SHP77 (cell line): ENCODE measurements at places on chromosomes 5 and 9.

- no peak for DNase-seq
These were observed 10.3 kb upstream of the FAT2 start for GRCh38 chr5:151601391-151601790.

DNA sequence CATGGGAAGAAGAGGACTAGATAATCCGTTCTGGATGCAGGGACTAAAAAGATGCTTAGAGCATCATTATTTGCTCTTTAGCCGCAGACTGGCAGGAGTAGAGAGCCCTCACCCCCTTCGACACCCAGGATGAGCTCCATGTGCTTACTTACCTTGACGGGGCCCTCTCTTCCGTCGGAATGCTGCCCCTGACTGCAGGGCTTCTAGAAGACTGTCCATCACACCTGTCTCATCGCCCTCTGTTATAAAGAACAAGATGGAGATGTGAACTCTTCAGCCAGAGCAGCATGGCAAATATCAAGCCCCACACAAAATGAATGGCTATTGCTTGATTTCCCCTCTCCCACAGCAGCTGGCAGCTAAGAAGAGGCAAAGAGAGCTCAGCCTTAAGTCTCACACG, 35.1 kb downstream of the PCDHGC5 start:
- DNase-seq: no peak

DNA sequence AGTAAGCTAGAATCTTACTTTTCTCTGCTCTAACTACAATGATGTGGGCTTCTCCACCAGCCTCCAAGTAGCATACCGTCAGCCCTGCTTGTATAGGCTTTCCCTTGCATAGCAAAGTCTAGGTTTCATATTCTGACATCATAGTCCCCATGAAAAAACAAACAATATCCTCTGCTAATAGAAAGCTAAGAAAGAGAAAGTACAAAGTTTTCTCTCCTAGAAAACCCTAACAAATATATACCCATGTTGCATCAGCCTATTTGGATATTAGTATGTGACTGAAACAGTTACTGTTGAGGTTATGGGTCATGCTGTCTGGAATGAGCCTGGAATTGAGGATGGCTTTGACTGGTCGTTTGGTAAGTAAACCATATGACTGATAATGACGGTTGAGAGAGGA, 1696.0 kb downstream of the MAT2B start:
- no peak for DNase-seq

DNA sequence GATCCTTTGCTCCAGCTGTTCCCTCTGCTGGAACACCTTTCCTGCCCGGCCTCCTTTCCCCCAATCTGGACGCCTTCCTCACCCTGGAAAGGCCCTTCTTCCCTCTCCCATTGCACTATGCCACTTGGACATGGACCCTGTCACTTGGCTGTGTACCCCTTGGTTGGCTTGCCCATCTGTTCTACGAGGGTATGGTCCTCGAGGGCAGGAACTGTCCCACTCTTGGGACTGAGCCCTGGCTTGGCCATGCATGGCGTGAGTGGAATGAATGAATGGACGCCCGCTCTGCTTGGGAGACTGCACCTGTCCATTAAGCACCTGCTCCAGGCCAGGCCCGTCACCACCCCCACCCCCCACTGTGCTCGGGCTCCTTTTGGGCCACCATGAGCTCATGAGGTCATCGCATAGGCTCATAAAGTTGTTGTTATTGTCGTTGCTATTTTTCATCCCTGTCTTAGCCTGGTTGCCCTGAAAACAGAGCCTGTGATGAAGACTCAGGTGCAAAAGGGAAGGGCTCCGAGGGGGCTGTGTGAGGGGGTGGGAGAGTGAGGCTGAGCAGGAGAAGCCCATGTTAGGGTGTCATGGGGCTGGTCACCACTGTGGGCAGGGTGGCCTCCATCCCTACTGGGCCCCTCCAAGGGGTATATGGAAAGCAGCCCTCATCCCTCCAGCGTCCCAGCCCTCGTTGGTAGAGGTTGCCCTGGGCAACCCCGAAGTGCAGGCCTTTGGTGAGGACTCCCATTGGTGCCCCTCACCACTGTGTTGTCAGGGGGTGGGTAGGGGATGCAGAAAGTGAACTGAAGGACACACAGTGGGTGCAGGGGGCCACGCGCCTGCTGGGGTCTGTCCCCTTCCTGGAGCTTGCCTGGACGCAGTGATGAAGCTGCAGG, 57.2 kb upstream of the IER5L start:
- no peak for DNase-seq

DNA sequence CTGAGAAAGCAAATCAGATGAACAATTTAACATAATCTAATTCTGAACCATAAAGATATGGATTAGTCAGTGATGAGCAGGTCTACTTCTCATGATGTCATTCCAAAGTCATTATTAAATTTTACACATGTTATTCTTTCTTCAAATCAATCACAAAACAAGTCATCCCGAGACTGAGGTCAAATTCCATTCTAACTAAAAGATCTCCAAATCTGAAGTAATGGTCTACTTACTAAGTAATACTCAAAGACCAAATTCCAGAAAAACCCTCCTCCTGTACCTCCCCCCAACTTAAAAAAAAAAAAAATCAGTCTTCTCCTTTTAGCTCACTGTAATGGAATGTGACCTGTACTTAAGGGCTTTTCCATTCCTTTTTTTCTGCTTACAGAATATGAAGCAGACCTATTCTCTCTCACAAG, 4.7 kb downstream of the PFDN1 start:
- no peak for DNase-seq

- DNase-seq: no peak
These were observed 6.8 kb downstream of the PIP5KL1 start for GRCh38 chr9:127923771-127924170.

DNA sequence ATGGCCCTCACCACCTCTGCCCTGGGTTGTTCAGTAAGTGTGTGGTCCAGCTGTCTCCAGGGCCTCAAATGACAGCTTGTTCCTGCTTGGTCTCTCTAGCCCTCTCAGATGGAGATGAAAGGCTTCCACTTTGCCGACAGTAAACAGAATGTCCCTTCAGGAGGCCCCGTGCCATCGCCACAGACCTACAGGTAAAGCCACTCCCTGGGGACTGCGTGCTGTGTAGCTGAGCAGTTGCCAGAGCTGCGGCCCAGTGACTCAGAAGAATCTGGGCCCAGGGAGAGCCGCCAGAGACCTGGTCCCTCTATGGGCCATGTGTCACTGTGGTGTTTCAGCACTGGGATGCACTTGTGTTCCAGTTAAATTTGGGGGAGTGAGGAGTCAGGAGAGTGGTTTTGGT, 10.6 kb upstream of the POMT1 start:
- no peak for DNase-seq

DNA sequence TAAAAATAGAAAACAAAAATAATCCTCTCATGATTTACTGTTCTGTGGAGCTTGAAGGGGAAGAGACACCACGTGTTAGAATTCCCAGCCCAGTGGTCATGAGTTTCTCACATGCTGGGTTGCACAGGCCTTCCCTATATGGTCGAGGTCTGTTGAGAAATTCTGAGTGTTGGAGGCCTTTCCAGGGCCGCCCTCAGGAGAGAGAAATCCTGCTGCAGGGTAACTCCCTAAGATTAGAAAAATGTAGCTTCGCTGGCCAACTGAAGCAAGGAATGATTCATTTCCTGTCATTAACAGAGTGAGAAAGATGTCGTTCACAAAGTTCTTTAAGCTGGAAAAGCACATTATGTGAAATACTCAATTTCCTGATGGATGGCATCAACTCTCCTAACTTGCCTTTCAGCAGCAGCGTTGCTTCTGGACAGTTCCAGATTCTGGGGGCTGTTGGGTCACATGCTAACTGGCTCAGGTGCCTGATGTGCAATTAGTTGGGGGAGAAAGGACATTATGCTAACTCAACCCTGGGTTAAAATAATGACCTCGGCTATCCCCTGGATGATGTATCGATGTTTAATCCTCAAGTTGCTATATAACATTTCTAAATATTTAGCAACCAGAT, 104.8 kb upstream of the CD180 start:
- no peak for DNase-seq

GRCh38 chr5:31688515-31689092, 49.7 kb downstream of the PDZD2 start:
- DNase-seq: no peak

DNA sequence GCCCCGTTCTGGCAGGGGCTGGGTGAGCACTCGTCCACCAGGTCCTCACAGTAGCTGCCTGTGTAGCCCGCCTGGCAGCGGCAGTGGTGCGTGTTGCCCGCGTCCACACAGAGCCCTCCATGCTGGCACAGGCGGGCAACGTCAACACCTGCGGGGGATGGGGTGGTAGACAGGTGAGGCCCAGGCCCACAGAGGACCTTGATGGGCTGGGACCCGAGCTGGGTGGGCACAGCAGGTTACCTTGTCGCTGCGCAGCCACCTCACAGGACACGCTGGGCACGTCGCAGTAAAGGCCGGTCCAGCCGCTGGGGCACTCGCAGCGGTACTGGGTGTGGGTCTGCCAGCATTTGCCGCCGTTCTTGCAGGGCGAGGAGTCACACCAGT, 25.1 kb upstream of the SEC16A start:
- no peak for DNase-seq

- DNase-seq: no peak
These were observed 5.2 kb upstream of the CTNND2 start for GRCh38 chr5:11909471-11909870.

DNA sequence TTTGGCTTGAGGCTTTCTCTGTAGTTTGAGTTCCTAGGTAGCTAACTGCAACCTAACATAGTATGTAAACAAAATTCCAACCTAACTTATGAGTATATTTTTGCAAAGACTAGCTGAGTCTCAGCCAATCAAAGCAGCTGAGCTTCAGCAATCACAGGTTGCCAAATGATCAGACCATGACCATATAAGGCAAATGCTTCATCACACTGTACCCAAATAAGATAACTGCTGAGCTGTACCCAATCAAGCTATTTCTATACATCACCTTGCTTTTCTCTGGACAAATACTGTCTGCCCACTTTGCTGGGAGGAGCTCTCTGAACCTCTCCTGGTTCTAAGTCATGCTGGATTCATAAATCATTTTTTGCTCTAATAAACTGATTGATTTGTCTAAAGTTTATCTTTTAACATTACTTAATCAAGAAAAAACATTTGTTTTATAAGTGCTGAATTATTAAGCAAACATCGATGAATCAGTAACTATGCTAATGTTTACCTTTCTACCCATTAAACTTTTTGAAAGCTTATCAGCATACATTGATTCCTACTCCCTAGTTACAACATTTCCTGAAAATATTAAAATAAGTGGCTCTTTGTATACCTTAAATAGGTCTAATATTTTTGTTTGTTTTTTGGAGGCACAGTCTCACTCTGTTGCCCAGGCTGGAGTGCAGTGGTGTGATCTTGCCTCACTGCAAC, 129.7 kb upstream of the PCA3 start:
- no peak for DNase-seq

DNA sequence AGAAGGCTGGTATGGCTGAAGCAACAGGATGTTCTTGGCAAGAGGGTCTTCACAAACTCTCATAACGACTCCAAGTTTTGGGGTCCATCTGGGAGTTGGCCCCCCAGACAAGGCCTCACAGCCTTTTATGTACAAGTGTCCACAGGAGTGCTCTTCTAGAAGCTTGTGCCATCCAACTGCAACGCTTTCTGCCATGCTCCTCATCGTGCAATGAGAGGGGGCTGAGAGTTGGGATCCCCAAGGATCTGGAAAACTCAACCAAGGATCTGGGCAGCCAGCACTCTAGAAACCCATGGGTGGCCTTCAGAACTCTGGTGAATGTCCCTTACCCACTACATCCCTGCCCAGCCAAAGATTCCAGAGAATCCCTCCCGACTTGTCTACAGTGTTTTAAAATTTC, 8.5 kb upstream of the AMBP start:
- no peak for DNase-seq

DNA sequence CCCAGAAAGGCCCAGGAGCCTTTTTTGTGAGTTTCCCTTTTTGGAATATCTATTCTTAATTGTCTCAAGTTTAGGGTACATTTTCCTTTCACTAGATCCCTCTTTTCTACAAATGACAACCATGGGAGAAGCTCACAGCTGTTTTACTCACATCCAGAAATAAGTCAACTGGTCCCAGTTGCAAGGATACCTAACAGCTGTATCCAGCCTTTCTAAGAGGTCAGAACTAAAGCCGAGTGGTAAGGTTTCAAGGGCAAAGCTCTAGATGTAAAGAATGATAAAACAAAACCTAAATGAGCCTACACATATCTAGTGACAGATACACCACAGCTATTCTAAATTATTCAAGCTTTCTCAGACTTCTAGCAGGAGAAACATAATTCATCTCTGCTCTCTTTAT, 4.4 kb downstream of the FGF10 start:
- no peak for DNase-seq

DNA sequence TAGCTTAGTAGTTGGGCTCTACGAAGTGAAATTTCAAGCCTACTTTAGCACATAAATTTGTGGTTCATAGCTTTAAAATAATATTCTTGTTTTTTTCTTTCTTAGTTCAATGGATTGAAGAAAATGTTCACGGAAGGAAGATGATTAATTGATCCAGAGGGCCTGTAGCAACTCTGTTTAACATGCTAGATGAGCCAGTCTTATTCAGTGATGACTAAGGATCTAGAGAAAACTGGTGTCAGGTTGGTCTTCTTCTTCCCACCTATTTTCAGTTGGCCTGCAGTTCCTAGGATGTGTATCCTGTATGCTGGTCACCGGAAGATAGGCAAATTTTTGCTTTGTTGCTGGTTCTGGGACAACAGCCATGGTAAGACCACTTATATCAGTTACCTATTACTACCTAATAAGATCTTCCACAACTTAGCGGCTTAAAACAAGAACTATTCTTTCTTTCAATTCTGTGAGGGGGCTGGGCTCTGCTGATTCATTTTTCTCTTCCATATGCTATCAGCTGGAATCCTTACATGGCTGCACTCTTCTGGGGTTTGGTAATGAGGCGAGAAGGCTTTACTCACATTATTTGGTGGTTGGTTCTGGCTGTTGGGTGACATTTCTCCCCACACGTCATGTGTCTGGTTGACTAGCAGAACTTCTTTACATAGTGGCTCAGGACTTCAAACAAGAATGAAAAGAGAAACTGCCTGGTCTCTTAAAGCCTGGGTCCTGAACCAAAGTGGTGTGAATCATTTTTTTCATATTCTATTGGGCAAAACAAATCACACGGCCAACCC, 182.7 kb upstream of the ACTBL2 start:
- DNase-seq: no peak

GRCh38 chr5:146562461-146562860, 46.5 kb upstream of the GPR151 start:
- no peak for DNase-seq

DNA sequence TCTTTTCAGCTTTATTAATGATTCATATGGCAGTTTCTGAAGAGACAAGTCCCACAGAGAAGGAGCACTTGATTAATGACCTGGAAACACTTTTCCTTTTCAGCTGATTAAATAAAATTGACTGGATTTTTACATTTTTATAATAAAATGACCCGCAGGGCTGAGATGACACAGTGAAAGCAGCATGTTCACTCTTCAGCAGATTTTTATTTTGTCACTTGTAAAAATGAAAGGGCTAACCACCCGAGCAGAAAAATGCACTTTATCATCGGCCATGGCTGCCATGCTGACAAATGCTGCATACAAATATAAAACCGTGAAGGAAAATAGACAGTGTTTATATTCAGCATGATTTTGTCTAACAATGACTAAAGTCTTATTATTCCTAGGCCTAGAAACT, 321.6 kb upstream of the ITGA1 start:
- no peak for DNase-seq
